ENCODE measurements at places on chromosomes 6 and 20. TPM values are rescaled to one million over a fixed set of nuclear protein-coding genes. Genes with fewer than 3 reads are reported as not detected.

NRSN1 gene
- total RNA-seq, result not detected

SPATS1 gene
- not detected for total RNA-seq

SRMS gene
- total RNA-seq, result not detected

RAET1E gene
- 0.11 TPM for total RNA-seq

SSTR4 gene
- not detected for total RNA-seq

SPATA25 gene
- total RNA-seq, result 1.5 TPM

MATN4 gene
- 0.11 TPM for total RNA-seq

CFB gene
- 5.6 TPM for total RNA-seq

SLC24A3 gene
- total RNA-seq, result not detected

BMP7 gene
- not detected for total RNA-seq

NUP153 gene
- 23.9 TPM for total RNA-seq

TRIM15 gene
- total RNA-seq, result not detected

GSTA2 gene
- total RNA-seq, result not detected

YTHDF1 gene
- 16.5 TPM for total RNA-seq
